ENCODE measurements at places on chromosomes 5 and 9.

DNA sequence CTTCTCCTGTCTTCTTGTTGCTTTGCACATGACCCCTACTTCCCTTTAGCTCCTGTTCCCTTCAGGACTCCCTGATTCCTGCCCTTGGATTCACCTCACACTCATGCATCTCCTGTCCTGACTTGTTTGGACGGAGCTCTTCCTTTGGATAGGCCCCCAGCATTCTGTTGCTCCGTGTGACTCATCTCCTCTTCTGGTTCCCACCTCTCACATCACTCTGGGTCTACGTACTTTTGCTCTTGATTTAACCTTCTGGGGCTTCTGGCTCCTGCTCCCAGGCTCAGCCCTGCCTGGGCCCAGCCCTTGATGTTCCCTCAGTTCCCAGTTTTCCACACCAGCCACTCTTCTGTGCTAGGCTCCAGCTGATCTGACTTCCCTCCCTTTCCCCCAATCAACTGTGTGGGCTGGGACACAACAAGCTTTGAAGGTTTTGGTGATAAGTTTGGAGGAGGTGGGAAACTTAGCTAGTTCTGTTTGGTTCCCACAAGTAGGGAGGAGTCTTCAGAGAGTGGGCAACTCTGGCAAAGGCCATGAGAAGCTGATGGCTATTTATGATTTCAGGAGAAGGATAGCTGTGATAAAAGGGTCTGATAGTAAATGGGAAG lies 331.5 kb downstream of the ARHGEF28 start:
- DNase-seq, result no peak

GRCh38 chr5:107512029-107512428 lies 158.7 kb downstream of the EFNA5 start:
- no peak for DNase-seq

DNA sequence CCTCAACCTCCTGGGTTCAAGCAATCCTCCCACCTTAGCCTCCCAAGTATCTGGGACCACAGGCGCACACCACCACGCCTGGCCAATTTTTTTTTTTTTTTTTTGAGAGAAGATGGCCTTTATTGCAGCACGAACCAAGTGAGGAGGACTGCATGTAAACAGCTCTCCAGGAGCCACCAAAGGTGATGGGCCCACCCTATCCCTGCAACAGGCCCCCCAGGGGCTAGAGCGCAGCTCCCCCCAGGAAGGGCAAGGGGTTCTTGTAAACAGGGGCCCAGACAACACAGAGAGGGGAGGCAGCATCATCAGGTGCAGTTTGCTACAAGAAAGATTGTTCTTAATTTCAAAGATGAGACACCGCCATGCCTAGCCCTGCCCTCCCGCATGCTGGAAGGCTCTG lies 12.6 kb upstream of the EGR1 start:
- no peak for DNase-seq

DNA sequence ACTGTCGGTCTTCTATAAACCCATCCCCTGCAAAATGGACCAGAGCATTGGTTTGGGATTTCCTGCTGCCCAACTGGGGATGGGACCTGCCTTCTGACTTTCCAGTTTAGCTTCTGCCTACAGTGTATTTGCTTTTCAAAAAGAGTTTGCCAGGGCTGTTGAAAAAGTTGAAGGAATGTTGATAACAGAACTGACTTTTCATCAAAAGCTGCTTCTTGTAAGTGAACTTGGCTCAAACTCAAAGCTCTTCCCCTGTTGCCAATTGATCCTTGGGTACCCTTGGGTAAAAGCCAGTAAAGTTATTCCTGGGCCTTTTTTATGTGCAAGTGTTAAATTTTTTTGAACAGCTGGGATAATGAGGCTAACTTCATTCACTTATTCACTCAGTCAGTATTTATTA lies 142.9 kb upstream of the SLC30A5 start:
- DNase-seq, result no peak

- peak; percentile 36 for DNase-seq
These were observed 80.9 kb upstream of the IL33 start for GRCh38 chr9:6134661-6135180.

GRCh38 chr9:136668983-136669790 lies 6.5 kb downstream of the EGFL7 start:
- DNase-seq, result no peak

DNA sequence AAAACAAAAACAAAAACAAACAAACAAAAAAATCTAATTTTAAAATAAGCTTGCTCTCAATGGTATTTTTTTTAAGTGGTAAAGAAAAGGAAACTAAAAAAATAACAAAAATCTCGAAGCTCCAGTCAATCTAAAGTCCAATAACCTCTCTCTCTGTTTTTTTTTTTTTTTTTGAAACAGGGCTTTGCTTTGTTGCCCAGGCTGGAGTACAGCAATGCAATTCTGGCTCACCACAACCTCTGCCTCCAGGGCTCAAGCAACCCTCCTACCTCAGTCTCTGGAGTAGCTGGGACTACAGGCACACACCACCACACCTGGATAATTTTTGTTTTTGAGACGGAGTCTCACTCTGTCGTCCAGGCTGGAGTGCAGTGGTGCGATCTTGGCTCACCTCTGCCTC lies 25.9 kb upstream of the GLDC start:
- DNase-seq, result no peak

GRCh38 chr5:50687548-50687947 lies 21.1 kb downstream of the PARP8 start:
- no peak for DNase-seq

- DNase-seq, result no peak
These were observed 841.9 kb upstream of the ACO1 start for GRCh38 chr9:31542384-31543055.

- no peak for DNase-seq
These were observed 38.9 kb downstream of the NDUFS6 start for GRCh38 chr5:1840071-1840547.

GRCh38 chr9:132169672-132170392 lies 8.0 kb downstream of the NTNG2 start:
- peak; percentile 57 for DNase-seq

DNA sequence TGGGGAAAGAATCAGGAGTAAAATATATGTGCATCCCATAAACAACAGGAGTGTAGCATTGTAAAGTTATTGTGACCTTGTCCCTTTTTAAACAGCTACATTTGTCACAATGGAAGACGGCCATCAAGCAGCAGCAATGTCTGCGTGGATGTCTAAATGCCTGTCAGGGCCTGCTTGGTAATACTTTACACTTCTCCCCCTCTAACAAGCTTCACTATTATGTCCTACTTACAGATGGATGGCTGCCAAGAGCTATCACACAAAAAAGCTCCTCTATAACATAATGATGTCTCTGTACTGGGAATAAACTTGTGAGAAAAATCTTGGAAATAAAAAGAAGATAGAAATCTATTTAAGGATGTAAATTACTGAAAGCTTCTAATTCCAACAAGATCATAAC lies 213.0 kb downstream of the FBXL17 start:
- DNase-seq, result no peak

DNA sequence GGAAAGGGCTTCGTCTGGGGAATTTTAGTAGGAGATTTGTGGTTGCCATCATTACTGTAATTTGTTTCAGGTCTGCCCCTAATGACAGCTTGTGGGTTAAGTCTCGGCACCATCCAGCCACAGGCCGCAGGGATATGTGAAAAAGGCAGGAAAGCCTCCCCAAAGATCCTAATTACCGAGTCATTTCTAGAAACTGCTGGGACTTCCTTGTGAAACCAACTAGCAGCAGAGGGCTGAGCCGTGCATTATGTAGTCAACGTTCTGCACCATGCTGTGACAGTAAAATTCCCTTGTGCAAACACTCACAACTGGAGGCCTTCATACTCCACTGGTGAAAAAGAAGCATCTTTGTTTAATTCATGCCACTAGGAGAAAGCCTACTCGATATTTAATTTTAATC lies 230.3 kb downstream of the MPDZ start:
- no peak for DNase-seq

- no peak for DNase-seq
These were observed 57.1 kb downstream of the FOXD1 start for GRCh38 chr5:73391441-73391881.
